Stimulated activated naive CD4-positive, alpha-beta T cell (primary cell): ENCODE measurements at places on chromosomes 7 and 10.

DNA sequence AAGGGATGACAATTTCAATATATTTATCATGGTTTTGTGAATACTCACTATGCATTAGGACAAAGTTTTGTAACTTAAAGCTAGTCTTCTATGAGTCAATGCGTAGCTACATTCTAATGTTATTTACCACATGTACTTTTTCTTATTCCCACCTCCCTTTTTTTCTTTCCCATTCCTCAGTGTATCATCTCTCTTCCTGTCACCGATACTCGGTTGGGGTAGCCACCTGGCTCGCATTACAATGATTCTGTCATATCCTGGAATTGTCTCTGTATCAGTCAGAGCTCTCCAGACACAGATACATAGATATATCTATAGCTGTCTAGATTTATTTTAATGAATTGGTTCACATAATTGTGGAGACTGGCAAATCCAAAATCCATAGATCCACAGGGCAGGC lies 9.8 kb upstream of the RALA start:
- DNase-seq = no peak

GRCh38 chr7:32318300-32319011 lies 171.7 kb downstream of the LSM5 start:
- no peak for DNase-seq

DNA sequence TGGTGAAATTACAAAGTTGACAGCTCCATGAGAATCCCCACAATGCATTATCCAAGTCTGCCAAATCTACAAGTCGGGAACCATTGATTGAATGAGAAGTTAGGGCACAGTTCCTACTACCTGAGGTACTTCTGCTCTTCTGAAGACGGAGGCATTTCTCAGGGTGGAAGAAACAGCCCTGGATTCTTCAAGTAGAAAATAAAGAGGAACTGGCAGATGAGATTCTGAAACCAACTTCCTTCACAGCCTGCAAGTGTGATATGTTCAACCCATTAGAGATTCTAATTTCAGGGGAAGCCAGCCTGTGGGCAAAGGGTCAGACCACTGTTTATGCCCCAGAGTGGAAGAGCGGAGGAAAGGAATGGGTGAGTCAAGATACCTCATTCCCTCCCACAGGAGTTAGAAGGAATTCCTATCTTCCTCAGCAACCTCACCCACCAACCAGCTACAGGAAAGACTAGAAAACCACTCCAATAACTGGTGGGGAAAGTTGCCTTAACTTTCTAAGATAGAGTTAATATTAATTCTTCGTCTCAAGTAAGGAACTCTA lies 50.5 kb upstream of the BMPER start:
- DNase-seq = no peak

- no peak for DNase-seq
These were observed 305.9 kb upstream of the RNF32 start for GRCh38 chr7:156334636-156335035.

DNA sequence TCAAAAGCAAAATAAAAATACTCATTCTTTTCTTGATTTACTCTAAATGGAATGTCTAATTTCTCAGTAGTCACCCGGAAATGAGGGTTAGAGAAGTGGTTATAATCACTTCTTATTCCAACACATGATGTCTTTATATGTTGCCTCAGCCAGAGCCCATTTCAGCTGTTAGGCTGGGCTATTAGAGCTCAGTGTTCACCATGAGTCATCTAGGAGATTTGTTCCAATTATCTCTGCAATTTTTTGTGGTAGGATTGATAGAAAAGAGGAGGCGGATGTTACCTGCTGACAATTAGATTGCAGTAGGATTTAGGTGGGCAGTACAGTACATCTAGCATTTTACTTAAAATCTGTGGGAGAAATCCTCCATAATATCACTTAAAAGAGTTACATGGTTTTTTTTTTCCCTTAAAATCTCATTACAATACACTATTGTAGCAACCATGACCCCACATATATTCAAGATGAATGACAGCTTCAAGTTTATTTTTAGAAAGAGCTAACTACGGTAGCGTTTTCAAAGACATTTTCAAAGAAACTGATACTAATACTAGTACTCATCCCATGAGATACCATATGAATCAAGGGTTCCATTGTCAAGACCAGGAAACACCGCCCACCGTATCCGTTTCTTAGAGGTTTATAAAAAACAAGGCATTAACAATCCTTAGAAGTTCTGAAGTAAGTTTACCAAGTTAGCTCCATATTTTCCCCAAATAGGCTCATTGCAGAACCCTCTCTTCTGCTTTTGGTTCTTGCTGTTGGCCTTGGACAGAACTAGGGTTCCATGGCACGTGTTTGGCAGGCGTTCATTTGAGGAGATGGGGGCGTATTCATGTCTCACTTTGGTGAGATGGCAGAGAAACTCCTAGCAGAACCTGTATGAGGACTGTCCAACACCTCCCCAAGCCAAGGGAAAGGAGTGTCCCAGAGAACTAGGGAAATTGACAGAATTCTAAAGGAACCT lies 10.4 kb downstream of the CPA2 start:
- no peak for DNase-seq

- no peak for DNase-seq
These were observed 70.8 kb upstream of the ZNRF2 start for GRCh38 chr7:30213637-30214036.

DNA sequence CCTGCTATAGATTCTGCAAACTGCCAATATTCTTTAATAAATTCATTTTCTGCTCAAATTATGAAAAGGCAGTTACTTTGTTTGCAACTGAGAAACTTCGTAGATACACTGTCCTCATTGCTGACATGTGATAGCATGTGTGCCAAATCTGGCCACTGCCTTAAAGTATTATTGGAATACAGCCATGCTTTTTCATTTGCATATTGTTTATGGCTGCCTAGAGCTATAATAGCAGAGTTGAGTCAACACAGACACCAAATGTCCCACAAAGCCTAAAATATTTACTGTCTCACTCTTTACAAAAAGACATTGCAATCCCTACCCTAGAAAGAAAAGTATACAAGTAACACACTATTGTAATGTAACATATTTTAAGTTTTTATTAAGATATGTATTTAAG lies 647.4 kb downstream of the XPNPEP1 start:
- DNase-seq = no peak

GRCh38 chr10:125637496-125637895 lies 45.5 kb downstream of the TEX36 start:
- DNase-seq = no peak

DNA sequence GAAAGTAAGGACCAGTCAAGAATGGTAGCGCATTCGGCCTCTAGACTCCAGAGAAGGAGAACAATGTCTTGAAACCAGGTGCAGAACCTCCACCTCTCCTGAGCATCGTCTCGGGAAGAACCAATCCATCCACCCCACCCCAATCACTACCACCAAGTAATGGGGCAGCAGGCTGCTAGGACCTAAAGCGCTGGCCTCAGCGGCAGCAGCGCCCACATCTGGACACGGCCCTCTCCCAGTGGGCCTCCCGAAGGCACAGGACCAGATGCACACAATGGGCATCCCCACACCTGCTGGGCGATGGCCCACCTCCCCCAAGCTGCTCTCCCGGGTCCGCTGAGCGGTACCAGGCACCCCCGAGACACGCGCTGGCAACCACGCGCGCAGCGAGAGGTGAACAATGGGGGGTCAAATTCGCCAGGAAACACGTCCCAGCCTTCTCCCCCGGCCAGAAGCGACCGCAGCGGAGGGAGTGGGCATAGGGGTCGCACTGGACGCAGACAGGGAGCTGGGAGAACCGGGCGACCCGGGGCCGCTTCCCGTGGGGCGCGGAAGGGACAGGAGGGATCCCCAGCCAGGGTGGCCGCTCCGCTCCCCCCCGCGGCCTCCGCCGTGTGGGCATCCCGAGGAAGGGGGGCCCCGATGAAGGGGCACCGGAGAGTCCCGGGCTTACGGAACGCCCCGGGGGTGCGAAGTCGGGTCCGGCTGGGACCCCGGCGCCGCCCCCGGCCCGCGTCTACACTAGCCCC lies 506 bp downstream of the CTTNBP2 start:
- no peak for DNase-seq

DNA sequence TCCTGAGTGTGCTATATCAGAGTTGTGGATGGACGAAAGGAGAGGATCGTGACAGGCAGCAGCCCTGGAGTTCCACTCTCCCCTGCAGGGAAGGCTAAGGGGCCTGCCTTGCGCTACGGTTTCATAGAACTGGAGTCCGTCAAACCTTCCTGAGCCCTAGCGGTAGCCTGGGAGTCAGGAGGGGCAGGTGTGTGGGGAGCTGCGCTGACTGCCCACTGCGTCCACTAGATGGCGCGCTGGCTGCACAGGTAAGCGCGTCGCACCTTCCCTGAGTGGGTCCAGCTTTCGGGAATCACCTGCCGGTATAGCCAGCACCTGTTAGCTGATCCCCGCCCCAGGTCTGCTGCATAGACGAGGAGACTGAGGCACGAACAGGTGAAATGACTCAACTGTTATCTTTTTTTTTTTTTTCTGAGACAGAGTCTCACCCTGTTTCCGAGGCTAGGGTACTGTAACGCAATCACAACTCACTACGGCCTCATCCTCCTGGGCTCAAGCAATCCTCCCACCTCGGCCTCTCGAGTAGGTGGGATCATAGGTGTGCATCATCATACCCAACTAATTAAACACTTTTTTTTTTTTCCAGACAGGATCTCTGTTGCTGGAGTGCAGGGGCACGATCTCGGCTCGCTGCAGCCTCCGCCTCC lies 20.2 kb upstream of the BAIAP2L1 start:
- peak; percentile 25 for DNase-seq

GRCh38 chr10:28250782-28251181 lies 52.1 kb downstream of the MPP7 start:
- no peak for DNase-seq

GRCh38 chr10:89115876-89116627 lies 91.1 kb downstream of the CH25H start:
- DNase-seq = no peak

- no peak for DNase-seq
These were observed 18.6 kb upstream of the GSAP start for GRCh38 chr7:77434570-77435275.

GRCh38 chr7:3643091-3643490 lies 342.0 kb downstream of the SDK1 start:
- DNase-seq = no peak

DNA sequence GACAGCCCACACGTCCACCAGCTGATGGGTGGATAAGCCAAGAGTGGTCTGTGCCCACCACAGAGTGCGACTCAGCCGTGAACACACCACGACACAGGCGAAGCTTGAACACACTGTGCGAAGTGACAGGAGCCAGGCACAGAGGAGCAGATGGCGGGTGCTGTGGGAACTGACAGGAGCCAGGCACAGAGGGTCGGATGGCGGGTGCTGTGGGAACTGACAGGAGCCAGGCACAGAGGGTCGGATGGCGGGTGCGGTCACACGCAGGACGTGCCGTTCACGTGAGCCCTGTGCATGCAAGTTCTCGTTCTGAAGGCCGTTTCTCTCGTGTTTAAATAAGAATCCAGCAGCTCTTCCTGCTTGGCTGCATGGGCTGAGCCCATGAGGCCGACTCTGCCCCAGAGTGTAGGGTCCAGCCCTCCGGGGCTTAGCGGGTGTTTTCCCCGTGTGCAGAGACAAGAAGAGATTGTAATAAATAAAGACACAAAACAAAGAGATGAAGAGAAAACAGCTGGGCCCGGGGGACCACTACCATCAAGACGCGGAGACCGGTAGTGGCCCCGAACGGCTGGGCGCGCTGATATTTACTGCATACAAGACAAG lies 5.9 kb upstream of the ADAP1 start:
- DNase-seq = no peak

DNA sequence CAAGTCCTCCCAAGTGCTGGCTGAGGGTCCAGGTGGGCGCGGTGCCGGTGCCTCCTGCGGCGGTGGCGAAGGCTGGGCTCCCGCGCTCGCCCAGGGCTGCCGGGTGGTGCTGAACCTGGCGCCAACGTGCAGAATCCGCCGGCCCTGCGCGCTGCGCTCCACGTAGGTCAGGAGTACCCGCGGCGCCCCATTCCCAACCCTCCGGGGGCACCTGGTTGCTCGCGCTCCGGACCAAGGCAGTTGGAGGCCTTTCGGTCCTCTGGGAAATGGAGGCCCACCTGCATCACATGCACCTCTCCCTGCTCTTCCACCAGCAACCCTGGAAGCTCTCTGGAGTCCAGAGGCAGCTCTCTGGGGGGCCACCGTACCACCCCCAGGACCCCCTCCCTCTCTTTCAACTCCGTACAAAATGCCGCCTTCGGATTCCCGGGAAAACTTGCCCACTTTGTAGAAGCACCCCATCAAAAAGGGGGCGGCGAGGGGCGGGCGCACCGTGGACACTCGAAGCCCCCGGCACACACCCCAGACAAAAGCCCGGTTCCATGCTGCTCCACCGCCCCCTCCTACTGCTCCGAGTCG lies 745 bp downstream of the SLC16A9 start:
- DNase-seq = no peak

DNA sequence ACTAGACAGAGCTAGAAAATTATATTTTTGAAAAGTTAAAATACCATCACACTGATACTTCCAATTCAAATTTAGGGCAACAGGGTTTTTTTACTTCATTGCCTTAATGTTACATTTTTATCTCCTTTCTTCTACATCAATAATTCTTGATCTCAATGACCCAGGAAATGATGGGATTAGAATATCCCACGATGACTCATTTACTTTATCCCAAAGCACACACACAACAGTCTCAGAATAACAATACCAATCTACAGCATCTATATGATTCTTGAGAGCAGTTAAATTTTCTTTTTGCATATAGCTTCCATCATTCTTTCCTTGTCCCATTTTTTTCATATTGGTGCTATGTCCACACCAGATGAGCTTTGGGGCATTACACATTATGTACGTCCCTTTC lies 98.4 kb upstream of the EEPD1 start:
- no peak for DNase-seq

DNA sequence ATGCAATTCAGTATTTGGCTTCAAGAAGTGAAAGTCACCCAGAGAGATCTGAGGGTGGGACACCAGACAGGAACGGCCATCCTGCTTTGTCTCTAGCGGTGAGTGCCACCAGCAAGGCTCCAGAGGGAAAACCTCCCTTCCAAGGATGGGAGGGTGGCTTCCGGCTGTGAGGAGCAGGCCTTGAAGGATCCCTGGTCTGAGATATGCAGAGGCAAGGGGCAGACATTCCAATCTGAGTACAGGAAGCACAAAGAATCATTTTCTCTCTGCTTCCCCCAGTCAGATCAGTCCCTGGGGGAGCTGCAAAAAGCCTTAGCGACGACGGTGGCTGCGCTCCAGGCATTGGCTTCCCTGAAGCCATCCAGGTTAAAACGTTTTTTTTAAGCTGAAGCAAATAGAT lies 167.4 kb downstream of the TEX36 start:
- no peak for DNase-seq

DNA sequence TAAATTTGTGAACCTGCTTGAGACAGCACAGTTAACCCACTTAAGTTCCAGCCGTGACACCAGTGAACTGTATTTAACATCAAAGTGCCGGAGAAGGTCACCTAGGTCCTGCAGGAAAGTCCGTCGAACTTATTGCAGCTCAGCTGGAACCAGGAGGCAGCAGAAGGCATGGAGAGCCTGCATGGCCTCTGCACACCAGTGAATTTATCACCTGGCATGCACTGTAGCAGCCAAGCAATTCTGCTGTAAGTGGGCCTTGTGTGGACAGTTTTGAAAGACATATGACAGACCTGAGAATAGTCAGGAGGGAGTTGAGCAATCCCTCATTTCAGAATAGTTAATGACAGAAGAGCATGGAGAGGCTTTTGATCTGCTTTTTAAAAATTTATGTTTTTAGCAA lies 108.8 kb downstream of the PLXDC2 start:
- DNase-seq = no peak
